ENCODE measurements at places on chromosomes 1 and 21. TPM values are rescaled to one million over a fixed set of nuclear protein-coding genes. Genes with fewer than 3 reads are reported as not detected.
A peak's percentile ranks its signal among the peaks of the same experiment; 100 is the strongest.

GRCh38 chr1:32521165-32521564 is 18.1 kb upstream of the ZBTB8A start:
- peak overlapping the region; percentile 30 for H3K4me3 ChIP-seq
- H3K27me3 ChIP-seq, result no peaks in the 10 kb centered on the region
- H3K27ac ChIP-seq, result no peak overlapping the region
- DNase-seq, result no peak
- no peaks in the 10 kb centered on the region for H3K4me1 ChIP-seq
- H3K36me3 ChIP-seq, result no peaks in the 10 kb centered on the region

DNA sequence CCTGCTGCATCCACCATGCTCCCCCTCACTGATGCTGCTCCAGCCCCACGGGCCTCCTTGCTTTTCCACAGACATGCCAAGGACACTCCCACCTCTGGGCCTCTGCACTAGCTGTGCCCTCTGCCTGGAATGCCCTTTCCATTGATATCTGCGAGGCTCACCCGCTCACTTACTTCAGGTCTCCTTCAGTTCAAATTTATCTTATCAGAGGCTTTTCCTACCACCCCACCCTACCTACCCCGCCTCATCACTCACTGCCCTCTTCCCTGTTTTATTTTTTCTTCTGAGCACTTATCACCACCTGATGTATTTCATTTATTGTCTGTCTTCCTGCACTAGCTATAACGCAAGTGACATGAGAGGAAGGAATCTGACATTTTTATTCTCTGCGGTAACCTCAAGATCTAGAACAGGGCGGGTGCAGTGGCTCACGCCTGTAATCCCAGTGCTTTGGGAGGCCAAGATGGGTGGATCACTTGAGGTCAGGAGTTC is 7.0 kb downstream of the HSPG2 start:
- H3K27ac ChIP-seq, result peak overlapping the region; percentile 94
- H3K36me3 ChIP-seq, result peaks cover 28% of the 10 kb centered on the region
- H3K27me3 ChIP-seq, result no peaks in the 10 kb centered on the region
- no peak for DNase-seq
- H3K4me3 ChIP-seq, result no peak overlapping the region

- no peaks in the 10 kb centered on the region for H3K27me3 ChIP-seq
- no peaks in the 10 kb centered on the region for H3K4me1 ChIP-seq
- no peaks in the 10 kb centered on the region for H3K36me3 ChIP-seq
- H3K4me3 ChIP-seq, result no peak overlapping the region
Observed at GRCh38 chr1:55484173-55484572, 269.0 kb upstream of the USP24 start.

The ANGEL2 gene
- total RNA-seq, result 42.3 TPM

GRCh38 chr1:69363236-69363635 is 204.5 kb upstream of the LRRC7 start:
- H3K4me1 ChIP-seq, result no peaks in the 10 kb centered on the region
- H3K4me3 ChIP-seq, result no peak overlapping the region

DNA sequence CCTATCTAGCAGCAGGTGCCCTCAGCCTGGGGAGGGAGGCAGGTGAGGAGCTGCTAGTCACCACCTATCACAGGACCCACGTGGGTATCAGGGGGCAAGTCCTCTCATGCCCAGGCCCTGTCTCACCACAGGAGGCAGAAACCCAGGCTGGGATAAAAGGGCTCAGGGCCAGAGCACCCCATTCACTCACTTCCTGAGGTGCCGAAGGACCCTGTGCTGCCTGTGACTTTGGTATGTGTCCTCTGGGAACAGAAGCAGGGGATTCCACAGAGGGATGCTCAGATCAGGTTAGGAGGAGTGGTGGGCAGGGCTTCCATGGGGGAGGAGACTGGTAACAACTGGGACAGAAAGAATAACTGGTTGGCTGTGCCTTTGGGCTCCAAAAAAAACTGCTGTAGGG is at the start of gene LCE1E:
Gene LCE1E, plus strand, starts transcription at position 181 of the 400 bp plus-strand sequence. CDS start 1,043 bp downstream, outside the sequence.
- no peak within 1 kb of the TSS for H3K4me3 ChIP-seq
- no peak within 1 kb of the TSS for H3K27ac ChIP-seq
- no peaks in the 10 kb centered on the region for H3K36me3 ChIP-seq
- peaks cover 2% of the 10 kb centered on the region for H3K27me3 ChIP-seq

DNA sequence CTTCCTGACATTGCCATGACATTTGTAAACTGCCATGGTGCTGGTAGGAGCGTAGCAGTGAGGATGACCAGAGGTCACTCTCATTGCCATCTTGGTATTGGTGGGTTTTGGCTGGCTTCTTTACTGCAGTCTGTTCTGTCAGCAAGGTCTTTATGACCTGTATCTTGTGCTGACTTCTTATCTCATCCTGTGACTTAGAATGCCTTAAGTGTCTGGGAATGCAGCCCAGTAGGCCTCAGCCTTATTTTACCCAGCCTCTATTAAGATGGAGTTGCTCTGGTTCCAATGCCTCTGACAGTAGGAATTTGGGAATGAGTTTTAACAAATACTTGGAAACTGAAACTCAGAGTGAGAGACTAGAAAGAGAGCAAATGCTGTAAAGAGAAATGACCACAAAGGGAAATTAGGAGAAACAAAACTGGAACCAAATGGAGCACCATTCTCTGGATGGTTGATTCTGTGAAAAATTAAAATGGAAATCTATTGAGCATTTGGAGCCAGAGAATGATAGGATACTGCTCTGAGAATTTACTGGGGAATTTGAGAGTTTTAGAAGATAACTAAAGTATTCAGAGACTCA is 50.1 kb upstream of the RHOU start:
- no peak overlapping the region for H3K4me3 ChIP-seq
- no peaks in the 10 kb centered on the region for H3K36me3 ChIP-seq
- H3K27ac ChIP-seq, result no peak overlapping the region
- H3K27me3 ChIP-seq, result no peaks in the 10 kb centered on the region

The ZBTB8A gene
- total RNA-seq, result 8.6 TPM

DNA sequence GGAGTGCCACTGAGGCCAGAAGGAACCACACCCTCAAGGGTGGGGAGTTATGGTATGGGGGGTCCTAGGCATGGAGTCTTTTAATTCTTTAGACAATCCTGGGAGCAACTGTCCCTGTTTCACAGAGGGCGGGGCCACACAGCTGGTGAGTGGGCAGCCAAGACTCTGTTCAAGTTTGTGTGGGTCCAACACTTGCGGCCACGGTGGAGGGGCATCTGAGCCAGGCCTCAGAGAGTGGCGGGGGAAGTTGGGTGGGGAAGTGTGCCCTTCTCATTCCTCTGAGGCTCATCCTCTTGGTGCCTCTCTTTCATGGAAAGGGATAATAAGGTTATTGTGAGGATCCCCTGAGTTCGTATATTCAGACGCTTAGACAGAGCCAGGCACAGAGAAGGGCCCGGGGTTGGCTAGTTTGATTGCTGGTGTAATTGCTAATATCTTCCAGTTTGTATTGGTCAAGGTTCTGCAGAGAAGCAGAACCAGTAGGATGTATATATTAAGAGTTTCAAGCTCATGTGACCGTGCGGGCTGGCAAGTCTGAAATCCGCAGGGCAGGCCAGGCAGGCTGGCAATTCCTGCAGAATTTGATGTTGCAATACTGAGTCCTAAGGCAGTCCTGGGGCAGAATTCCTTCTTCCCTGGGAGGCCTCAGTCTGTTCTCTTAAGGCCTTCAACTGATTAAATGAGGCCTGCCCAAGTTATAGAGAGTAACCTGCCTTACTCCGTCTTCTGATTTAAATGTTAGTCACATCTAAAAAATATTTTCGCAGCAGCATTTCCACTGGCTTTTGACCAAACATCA is 15.9 kb downstream of the PCSK9 start:
- no peak for DNase-seq
- H3K4me1 ChIP-seq, result no peaks in the 10 kb centered on the region
- no peak overlapping the region for H3K27ac ChIP-seq
- no peak overlapping the region for H3K4me3 ChIP-seq

- H3K4me1 ChIP-seq, result no peaks in the 10 kb centered on the region
- H3K27ac ChIP-seq, result no peak overlapping the region
- H3K4me3 ChIP-seq, result no peak overlapping the region
- no peaks in the 10 kb centered on the region for H3K36me3 ChIP-seq
Observed at GRCh38 chr1:78543941-78544643, 53.3 kb downstream of the PTGFR start.

The TMEM269 gene
- not detected for total RNA-seq

The SAMSN1 gene
- not detected for total RNA-seq

The PLA2G5 gene
- total RNA-seq, result not detected

- no peak overlapping the region for H3K27ac ChIP-seq
- H3K27me3 ChIP-seq, result peaks cover 5% of the 10 kb centered on the region
- H3K36me3 ChIP-seq, result no peaks in the 10 kb centered on the region
- DNase-seq, result no peak
Observed at GRCh38 chr1:42886046-42886739, 39.8 kb downstream of the ZNF691 start.

The GPA33 gene
- total RNA-seq, result not detected

- no peak overlapping the region for H3K4me3 ChIP-seq
- 0 out of 2 replicates have a peak, but pooled peaks cover 7% of the 10 kb centered on the region for H3K27me3 ChIP-seq
- H3K27ac ChIP-seq, result no peak overlapping the region
- no peaks in the 10 kb centered on the region for H3K4me1 ChIP-seq
Observed at GRCh38 chr21:36719614-36720013, 20.7 kb downstream of the SIM2 start.

- H3K4me1 ChIP-seq, result no peaks in the 10 kb centered on the region
- DNase-seq, result no peak
- no peaks in the 10 kb centered on the region for H3K36me3 ChIP-seq
- no peak overlapping the region for H3K27ac ChIP-seq
Observed at GRCh38 chr1:167367705-167368104, 147.0 kb downstream of the POU2F1 start.

The FAAH gene
- 0.74 TPM for total RNA-seq

The OR2L2 gene
- total RNA-seq, result not detected

DNA sequence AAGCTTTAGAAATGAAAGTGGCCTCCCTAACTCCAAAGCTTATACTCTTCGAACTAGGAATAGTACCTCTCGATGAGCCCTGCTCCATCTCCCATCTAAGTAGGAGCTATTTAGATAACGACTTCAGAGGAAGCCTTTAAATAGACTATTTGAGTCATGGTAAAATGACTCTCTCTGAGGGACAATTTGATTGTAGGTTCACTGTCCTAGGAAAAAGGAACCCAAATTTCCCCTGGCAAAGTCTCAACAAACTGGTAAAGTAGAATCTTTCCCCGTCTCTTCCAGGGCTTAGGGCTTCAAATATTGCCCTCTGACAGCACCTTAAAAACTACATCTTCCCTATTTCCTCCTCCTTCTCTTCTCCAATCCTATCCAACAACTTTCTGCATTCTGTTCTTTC is 2.0 kb upstream of the FCER1A start:
- no peaks in the 10 kb centered on the region for H3K4me1 ChIP-seq
- DNase-seq, result no peak
- no peak overlapping the region for H3K4me3 ChIP-seq
- no peaks in the 10 kb centered on the region for H3K27me3 ChIP-seq
- H3K36me3 ChIP-seq, result no peaks in the 10 kb centered on the region
- no peak overlapping the region for H3K27ac ChIP-seq

GRCh38 chr1:65681096-65681495 is 111.6 kb upstream of the PDE4B start:
- H3K4me1 ChIP-seq, result 0 out of 2 replicates have a peak, but pooled peaks cover 4% of the 10 kb centered on the region
- H3K27ac ChIP-seq, result no peak overlapping the region
- no peaks in the 10 kb centered on the region for H3K36me3 ChIP-seq
- no peak for DNase-seq
- no peak overlapping the region for H3K4me3 ChIP-seq

DNA sequence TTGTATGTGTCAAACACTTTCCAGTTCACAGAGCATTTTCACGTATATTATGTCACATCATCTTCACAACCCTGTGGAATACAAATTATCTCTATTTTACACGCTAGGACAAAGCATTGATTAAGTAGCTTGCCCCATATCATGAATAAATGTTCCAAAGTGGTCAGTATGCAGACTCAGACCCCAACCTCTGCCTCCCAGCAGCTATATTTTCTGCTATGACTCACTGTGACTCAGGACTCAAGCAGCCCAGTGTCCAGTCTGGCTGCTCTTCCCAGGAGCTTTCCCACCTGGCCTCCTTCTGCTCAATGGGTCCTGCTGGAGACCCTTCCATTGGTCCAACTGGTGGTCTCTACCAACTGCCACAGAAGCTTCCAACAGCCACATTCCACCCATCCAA is 56.0 kb upstream of the RAP1A start:
- H3K4me3 ChIP-seq, result no peak overlapping the region
- peak overlapping the region; percentile 36 for H3K27ac ChIP-seq
- peak; percentile 61 for DNase-seq
- peaks cover 42% of the 10 kb centered on the region for H3K4me1 ChIP-seq
- H3K27me3 ChIP-seq, result no peaks in the 10 kb centered on the region
- no peaks in the 10 kb centered on the region for H3K36me3 ChIP-seq
